ENCODE measurements at places on chromosomes 4 and X. TPM values are rescaled to one million over a fixed set of nuclear protein-coding genes. Genes with fewer than 3 reads are reported as not detected.

The DCAF16 gene
- 28.5 TPM for polyA plus RNA-seq

- no peaks in the 10 kb centered on the region for H3K4me1 ChIP-seq
- H3K27me3 ChIP-seq = no peaks in the 10 kb centered on the region
- no peaks in the 10 kb centered on the region for H3K36me3 ChIP-seq
- H3K27ac ChIP-seq = no peak overlapping the region
- no peak overlapping the region for H3K4me3 ChIP-seq
Measured at GRCh38 chrX:23287191-23287725, 47.4 kb upstream of the PTCHD1 start.

DNA sequence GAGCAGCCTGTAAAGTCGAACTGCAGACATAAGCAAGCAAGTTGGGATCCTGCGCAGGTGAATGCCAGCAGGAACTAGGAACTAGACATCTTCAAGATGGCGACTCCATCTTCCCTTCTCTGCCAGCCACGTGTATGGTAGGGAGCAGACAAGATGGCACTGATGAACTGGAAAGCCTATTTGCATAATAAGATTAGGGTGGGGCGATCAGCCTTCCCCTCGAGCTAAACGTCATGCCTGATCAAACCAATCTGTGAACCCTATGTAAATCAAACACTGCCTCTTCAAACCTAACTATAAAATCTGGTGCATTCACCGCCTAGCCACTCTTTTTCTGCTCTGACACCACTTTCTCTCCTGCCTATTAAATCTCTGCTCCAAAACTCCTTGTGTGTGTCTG lies 28.1 kb upstream of the LGI2 start:
- DNase-seq = no peak
- no peak overlapping the region for H3K27ac ChIP-seq
- no peaks in the 10 kb centered on the region for H3K4me1 ChIP-seq
- H3K36me3 ChIP-seq = no peaks in the 10 kb centered on the region
- no peak overlapping the region for H3K4me3 ChIP-seq

- no peak overlapping the region for H3K4me3 ChIP-seq
- H3K27ac ChIP-seq = no peak overlapping the region
- no peaks in the 10 kb centered on the region for H3K4me1 ChIP-seq
- no peak for DNase-seq
- no peaks in the 10 kb centered on the region for H3K27me3 ChIP-seq
Measured at GRCh38 chr4:27701606-27702005, 841.0 kb downstream of the STIM2 start.

DNA sequence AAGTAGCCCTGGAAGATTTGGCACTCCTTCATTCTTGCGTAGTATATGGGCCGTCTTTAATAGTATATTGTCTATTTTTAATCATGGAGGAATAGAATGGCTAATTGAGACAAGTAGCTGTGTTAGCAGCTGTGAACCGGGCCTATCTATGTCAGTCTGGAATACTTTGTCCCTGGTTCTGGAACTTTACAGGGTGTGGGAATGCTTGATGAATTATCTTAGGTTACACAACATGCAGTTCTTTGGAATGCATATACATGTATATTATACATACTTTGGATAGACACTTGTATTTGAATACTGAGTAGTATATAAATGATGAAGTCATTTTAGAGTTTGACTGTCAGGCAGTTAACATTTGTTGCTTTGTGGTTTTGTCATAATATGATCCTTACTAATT lies 37.4 kb downstream of the PDLIM5 start:
- H3K27me3 ChIP-seq = no peaks in the 10 kb centered on the region
- H3K36me3 ChIP-seq = no peaks in the 10 kb centered on the region
- peaks cover 8% of the 10 kb centered on the region for H3K4me1 ChIP-seq
- H3K4me3 ChIP-seq = no peak overlapping the region

The ELMOD2 gene
- polyA plus RNA-seq = 7.1 TPM

All from SK-N-SH (cell line).